ENCODE measurements at places on chromosomes 5 and 9.

DNA sequence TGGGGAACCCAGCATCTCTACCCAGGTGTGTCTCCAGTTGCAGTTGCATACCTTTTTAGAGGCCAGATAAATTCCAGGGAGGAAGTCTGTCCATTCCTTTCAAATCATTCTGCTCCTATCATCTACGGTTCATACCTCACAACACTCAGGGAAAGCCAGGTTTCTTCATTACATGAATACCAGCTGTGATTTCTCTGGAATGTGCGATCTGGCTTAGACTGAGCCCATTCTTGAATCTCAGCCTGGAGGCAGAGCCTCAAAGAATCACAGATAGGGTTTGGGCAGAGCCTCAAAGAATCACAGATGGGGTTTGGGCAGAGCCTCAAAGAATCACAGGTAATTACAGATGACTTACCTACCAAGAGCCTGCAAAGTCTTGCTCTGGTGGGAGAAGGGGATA, 7.2 kb downstream of the P4HA2 start:
- no peak for DNase-seq

DNA sequence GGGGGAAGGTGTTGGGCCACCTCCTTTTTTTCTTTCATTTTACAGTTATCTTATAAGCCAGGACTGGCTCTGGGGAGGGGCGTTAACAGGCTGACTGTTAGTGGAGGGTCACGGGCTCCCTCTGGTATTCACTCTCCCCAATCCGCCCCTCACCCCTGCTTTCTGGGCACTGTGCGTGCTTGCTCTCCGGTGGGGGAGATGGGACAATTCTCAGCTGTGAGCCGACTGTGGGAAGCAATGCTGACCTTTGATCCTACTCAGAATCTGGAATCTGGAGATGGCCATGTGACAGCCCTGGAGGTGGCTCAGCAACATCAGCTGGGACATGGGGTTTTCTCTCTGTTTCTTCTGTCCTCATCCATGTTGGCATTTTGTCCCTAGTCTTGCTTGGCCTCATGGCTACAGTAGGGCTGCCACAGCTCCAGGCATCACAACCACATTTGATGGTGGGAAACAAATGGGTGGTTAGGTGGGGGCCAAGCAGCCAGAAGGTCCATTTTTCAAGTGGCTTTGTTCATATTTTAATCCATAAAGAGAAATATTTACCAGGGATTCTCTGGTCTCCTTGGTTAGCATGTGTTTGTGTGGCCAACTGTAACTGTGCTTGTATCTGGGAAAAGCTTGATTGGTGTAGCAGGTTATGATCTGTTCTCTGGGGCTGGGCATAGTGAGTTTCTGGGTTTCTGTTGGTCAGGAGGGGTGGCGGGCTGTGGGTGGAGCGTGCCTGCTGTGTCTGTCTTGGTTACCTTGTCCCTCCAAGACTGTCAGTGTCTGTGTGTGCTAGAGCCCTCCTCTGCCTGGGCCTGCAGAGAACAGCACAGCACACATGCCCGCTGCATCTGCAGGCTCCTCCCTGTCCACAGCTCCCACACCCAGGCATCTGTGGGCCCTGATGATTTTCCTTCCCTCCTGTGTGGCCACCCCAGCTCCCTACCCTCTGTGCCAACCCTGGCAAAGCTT, 12.4 kb downstream of the WNK2 start:
- no peak for DNase-seq

- no peak for DNase-seq
These were observed 850 bp downstream of the RRAGA start for GRCh38 chr9:19049917-19050636.

GRCh38 chr5:148799737-148800527, 26.5 kb upstream of the ADRB2 start:
- no peak for DNase-seq

DNA sequence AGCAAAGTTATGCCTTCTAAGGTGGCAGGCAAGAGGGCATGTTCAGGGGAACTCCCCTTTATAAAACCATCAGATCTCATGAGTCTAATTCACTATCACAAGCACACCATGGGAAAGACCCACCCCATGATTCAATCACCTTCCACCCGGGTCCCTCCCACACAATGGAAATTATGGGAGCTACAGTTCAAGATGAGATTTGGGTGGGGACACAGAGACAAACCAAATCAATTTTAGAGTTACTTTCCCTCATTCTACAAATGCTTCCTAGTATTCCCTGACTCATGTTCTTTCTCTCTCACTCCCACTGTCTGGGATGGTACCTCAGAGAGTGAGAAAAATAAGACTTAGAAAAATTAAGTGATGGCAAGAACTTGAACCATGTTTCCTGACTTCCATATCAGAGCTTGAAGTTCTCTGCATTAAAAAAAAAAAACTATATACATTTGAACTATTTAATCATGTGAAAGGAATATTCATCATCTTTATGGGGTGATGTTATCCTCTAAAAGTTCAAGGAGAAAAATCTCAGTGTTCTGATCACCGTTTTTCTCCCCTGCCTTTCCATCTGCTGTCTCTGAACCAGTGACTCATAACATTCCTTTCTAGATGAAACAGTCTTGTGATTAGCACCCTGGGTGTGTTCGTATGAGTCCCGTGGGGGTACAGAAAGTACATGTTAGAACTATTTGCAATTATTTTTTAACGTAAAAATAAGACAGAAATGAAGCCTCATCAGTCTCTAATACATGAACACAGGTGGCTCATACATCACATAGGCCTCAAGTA, 282.9 kb downstream of the SLF1 start:
- no peak for DNase-seq

GRCh38 chr5:149549461-149550267, 1.6 kb downstream of the CSNK1A1 start:
- peak; percentile 57 for DNase-seq

DNA sequence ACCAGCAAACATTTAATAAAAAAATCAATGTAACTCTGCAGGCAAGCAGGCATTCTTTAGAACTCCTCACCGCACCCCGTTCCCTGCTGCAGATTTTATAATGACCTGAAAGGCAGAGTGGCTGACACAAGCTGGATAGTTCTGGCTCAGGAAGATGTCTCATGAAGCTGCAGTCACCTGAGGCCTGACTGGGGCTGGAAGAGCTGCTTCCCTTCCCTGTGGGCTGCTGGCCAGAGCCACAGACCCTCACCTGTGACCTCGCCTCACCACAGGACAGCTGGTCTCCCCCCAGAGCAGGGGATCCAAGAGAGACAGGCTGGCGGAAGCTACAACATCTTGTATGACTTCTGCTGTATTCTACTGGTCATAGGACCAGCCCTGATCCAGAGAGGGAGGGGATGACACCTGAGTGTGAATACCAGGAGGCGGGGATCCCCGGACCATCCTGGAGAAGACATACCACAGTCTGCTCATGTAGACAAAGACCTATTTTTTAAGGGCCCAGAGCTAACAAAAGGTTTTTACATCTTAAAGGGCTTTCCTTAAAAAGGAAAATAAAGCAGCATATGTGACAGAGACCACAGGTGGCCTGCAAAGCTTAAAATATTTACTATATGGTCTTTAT, 43.9 kb downstream of the RAPGEF1 start:
- DNase-seq, result no peak

DNA sequence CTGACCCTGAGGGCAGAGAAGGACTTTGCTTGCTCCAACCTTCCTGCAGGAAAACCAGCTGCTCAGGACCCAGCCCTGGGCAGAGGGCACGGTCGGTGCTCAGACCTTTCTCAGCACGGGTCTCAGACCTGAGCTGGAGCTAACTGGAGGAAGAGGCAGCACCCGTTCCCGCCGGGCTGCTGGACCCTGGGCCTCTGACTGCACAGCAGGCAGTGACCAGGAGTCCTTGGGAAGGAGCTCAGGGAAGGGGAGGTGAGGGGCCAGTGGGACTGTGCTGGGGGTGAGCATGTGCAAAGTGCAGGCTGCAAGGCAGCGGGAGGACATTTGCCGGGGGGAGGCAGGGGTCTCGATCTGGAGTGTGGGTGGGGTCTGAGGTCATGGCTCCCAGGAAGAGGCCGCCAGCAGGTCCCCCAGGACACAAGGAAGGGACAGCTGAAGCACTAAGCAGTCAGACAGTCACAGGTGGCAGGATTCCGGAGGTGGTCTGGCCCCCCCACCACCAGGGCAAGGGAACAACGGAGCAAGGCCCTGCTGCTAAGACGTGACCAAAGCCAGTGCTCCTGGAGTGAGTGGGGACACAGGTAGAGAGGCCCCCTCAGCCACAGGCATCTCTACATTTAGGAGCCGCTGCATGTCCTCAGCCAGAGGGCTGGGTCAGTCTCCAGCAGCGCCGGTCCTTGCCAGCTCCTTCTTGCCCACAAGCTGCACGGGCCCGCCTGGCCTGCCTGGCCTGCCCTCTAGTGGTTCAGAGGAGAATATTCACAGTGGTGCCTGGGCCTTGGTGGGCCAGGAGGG, 4.8 kb upstream of the DPM2 start:
- peak; percentile 47 for DNase-seq

GRCh38 chr5:154059039-154059430, 20.3 kb downstream of the MFAP3 start:
- no peak for DNase-seq

DNA sequence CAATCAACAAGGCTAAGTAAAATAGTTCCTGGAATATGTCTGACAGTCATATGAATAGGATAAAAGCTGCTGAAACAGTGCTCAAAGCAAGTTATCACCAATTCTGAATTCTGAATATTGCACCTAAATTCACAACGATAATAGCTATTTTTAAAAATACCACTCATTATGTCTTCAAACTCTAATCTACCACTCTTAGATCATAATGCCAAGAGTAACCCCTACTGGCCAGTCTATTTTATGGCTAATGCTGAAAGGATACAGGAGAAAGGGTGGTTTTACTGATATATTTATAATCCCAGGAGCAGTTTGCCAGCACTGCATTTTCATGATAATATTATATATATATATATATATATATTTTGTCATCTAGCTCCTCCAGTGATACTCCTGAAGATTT, 232.8 kb downstream of the PDE4D start:
- DNase-seq, result no peak

GRCh38 chr9:2787065-2787464, 56.8 kb downstream of the PUM3 start:
- no peak for DNase-seq

GRCh38 chr5:17129093-17129849, 88.2 kb upstream of the BASP1 start:
- no peak for DNase-seq

GRCh38 chr5:1769752-1770442, 29.7 kb downstream of the MRPL36 start:
- no peak for DNase-seq

- no peak for DNase-seq
These were observed 140.2 kb downstream of the NFIB start for GRCh38 chr9:14173713-14174112.
